Esophagus squamous epithelium (tissue), 5 donors: ENCODE measurements at places on chromosomes 11 and 22.
A peak's percentile ranks its signal among the peaks of the same experiment; 100 is the strongest.

GRCh38 chr22:39178206-39179111, 26.0 kb upstream of the CBX7 start:
- H3K4me1 ChIP-seq, result peaks cover 20% of the 10 kb centered on the region
- no peak for DNase-seq
- no peaks in the 10 kb centered on the region for H3K27me3 ChIP-seq
- no peak overlapping the region for H3K4me3 ChIP-seq

GRCh38 chr11:63904743-63905142, 12.2 kb downstream of the RCOR2 start:
- no peak overlapping the region for H3K27ac ChIP-seq
- H3K27me3 ChIP-seq, result no peaks in the 10 kb centered on the region
- no peak overlapping the region for H3K4me3 ChIP-seq
- peaks cover 23% of the 10 kb centered on the region for H3K4me1 ChIP-seq

GRCh38 chr11:77126861-77127234, 1.2 kb upstream of the MYO7A start:
- peaks cover 13% of the 10 kb centered on the region for H3K27me3 ChIP-seq
- H3K4me1 ChIP-seq, result peaks cover 13% of the 10 kb centered on the region
- H3K27ac ChIP-seq, result no peak overlapping the region
- H3K36me3 ChIP-seq, result no peaks in the 10 kb centered on the region
- peak overlapping the region; percentile 66 for H3K4me3 ChIP-seq

- H3K27ac ChIP-seq, result no peak overlapping the region
- H3K36me3 ChIP-seq, result no peaks in the 10 kb centered on the region
- H3K27me3 ChIP-seq, result no peaks in the 10 kb centered on the region
- no peak for DNase-seq
Observed at GRCh38 chr11:67648140-67648795, 2.3 kb downstream of the ACY3 start.

GRCh38 chr11:26777372-26777808, 55.5 kb upstream of the SLC5A12 start:
- H3K4me3 ChIP-seq, result no peak overlapping the region
- H3K4me1 ChIP-seq, result no peaks in the 10 kb centered on the region
- H3K36me3 ChIP-seq, result no peaks in the 10 kb centered on the region

DNA sequence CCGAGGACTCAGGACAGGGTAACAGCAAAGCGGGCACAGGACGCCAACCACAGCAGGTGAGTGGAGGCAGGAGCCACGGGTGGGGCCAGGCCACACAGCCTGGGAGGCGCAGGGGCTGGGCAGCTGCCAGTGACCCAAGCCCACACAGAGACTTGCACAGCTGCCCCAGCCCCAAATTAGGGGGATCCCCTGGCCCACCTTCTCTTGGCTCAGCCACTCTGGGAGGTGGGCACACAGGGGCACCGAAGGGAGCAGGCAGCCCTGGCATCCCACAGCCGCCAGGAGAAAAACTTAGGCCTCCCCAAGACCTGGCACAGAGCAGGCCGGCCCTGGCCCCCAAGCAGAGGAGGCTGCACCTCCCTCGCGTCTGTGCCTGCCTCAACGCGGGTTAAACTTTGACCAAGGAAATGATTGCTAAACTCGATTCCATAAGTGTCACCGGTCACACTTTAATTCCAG, at the start of gene SLC22A12:
SLC22A12 (plus strand) TSS at position 458 of the 459 bp plus-strand sequence. CDS start 337 bp downstream, outside the sequence.
- no peak within 1 kb of the TSS for H3K27ac ChIP-seq
- H3K36me3 ChIP-seq, result no peaks in the 10 kb centered on the region
- H3K4me3 ChIP-seq, result no peak within 1 kb of the TSS
- no peaks in the 10 kb centered on the region for H3K4me1 ChIP-seq
- no peak for DNase-seq

DNA sequence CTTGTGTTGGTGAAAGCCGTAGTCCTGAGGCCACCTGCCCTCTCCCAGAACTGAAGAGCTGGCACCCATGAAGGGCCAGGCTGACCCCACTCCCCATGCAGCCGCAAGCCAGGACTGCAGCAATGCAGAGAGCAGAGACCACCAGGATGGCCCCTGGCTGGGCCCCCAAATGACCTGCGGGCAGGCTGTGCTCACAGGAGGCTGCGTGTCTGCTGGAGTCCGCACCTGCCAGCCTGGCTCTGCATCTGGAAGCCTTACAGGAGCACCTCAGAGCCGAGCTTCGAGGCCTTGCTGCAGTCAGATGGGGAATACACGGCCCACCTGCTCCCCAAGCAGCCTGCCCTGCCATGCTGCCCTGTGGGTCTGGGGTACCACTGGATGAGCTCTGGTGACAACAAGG, 1336.8 kb downstream of the TBC1D22A start:
- H3K4me3 ChIP-seq, result no peak overlapping the region
- H3K27me3 ChIP-seq, result peaks cover 60% of the 10 kb centered on the region
- no peak for DNase-seq

- DNase-seq, result no peak
- H3K4me1 ChIP-seq, result no peaks in the 10 kb centered on the region
Observed at GRCh38 chr11:4619514-4619913, 11.5 kb upstream of the TRIM68 start.

DNA sequence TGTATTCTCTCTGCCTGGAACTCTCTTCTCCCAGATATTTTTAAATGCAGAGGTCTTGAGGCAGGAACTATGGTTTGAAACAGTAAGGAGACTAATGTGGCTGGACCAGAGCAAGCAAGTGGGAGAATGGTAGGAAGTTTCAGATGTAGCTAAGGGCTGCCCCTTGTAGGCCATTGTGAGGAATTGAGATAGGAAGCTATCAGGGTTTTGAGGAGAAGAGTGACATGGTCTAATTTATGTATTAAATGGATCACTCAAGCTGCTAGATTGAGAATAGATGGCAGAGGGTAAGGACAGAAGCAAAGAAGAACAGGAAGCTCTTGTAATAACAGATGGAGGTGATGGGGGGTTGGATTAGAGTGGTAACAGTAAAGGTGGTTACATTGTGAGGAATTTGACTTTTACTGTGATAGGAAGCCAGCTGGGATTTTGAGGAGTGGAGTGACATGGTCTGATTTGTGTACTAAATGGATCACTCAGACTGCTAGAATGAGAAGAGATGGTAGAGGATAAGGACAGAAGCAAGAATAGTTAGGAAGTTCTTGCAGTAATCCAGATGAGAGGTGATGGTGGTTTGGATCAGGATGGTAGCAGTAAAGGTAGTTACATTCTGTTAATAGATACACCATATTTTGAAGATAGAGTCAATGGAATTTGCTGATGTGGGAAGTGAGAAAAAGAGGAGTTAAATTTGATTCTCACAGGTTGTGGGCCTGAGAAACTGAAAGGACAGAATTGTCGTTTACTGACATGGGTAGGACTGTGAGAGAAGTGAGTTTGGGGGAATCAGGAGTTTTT, 63.0 kb downstream of the HIPK3 start:
- H3K4me1 ChIP-seq, result peaks cover 78% of the 10 kb centered on the region
- no peaks in the 10 kb centered on the region for H3K27me3 ChIP-seq
- DNase-seq, result no peak
- no peak overlapping the region for H3K27ac ChIP-seq
- H3K36me3 ChIP-seq, result no peaks in the 10 kb centered on the region

DNA sequence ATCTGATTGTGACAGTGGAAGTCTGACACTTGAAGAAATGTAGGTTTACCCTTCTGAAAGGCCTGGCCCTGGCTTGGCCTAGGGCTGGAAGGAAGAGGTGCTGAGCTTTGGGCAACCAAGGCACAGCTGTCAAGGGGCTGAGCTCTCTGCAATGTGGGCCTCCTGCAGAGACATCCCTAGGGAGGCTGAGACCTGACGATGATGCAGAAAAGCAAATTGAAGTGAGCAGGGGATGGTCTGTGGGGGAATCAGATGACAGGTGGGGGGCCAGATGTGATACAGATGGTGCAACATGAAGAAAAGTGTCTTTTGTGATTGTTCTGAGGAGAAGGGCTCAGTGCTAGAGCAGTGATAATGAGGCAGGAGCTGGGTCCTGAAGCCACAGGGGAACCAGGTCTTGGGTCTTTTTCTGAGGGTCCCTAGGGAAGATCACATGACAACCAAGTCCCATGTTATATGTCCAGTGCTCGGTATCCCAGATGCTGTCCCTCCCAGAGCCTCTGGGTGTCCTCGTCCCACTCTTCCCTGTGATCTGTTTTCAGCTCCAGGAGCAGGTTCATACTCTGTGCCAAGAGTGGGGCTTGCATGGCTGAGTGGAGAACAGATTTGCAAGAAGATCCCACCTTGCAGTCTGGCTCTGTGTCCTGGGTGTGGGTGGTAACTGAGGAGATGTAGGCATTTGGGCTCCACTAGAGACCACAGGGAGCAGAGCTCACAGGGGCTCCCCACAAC, 79.9 kb upstream of the VPREB1 start:
- H3K4me3 ChIP-seq, result no peak overlapping the region
- no peaks in the 10 kb centered on the region for H3K4me1 ChIP-seq
- no peaks in the 10 kb centered on the region for H3K36me3 ChIP-seq
- H3K27ac ChIP-seq, result no peak overlapping the region
- DNase-seq, result no peak

DNA sequence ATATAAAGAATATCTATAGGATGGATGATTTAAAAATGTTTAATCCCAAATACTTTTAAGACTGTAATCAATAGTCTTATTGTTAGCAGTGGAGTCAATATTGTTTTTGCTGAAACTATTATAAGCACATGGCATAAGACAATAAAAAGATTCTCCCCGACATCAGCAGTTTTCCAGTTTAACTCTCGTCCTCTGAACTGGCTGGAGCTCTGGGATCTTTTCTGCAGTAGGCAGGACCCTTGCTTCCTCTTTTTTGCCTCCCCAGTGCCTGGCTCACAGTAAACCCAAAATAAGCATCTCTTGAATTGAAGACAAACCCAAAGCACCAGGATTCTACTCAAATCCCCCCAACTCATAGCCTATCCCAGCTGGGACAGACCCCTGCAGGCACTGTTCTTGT, 32.9 kb downstream of the KCNJ1 start:
- H3K27me3 ChIP-seq, result no peaks in the 10 kb centered on the region
- H3K36me3 ChIP-seq, result no peaks in the 10 kb centered on the region
- DNase-seq, result no peak
- H3K4me1 ChIP-seq, result no peaks in the 10 kb centered on the region
- no peak overlapping the region for H3K27ac ChIP-seq

GRCh38 chr11:78981153-78981552, 406.5 kb upstream of the NARS2 start:
- H3K27ac ChIP-seq, result no peak overlapping the region
- no peak for DNase-seq
- H3K27me3 ChIP-seq, result no peaks in the 10 kb centered on the region
- no peaks in the 10 kb centered on the region for H3K36me3 ChIP-seq

DNA sequence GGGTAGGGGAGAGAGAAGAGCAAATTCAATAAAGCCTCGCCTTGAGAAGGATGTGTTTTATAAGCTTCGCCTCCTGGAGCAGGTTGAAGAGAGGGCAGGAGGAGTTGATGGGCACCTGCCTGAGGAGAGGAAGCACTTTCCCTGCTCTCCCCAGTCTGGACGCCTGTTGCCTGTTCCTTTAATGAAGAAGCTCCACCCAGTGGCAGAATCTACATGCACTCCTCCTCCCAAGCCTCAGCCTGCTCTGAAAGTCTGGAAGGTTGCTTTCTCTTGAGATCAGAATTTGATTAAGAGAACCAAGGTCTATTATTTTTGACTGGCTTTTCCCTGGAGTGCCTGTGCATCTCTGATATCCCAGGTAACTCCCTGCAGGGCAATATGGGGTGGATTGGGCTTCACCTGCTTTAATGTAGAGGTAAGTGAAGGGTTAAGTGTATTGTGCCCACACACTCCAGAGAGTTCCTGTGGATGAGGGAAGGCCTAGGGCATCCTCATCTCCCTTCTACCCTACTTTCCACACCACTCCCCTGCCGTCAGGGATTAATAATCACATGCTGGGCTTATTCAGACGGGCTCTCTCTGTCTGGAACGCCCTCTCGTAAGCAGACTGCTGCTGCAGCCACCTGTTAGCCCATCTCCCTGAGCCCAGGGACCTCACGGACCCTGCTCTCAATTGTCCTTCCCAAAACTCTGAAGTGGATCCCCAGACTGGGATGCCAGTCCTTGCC, 22.3 kb downstream of the NTM start:
- no peak overlapping the region for H3K27ac ChIP-seq
- no peaks in the 10 kb centered on the region for H3K27me3 ChIP-seq
- no peaks in the 10 kb centered on the region for H3K4me1 ChIP-seq
- no peak overlapping the region for H3K4me3 ChIP-seq
- no peak for DNase-seq

- no peaks in the 10 kb centered on the region for H3K4me1 ChIP-seq
- DNase-seq, result no peak
- no peak overlapping the region for H3K27ac ChIP-seq
- no peaks in the 10 kb centered on the region for H3K27me3 ChIP-seq
- no peaks in the 10 kb centered on the region for H3K36me3 ChIP-seq
Observed at GRCh38 chr11:109697140-109697843, 275.3 kb downstream of the C11orf87 start.

GRCh38 chr11:15754221-15754620, 602.1 kb downstream of the SOX6 start:
- no peak overlapping the region for H3K27ac ChIP-seq
- H3K27me3 ChIP-seq, result no peaks in the 10 kb centered on the region
- H3K4me3 ChIP-seq, result no peak overlapping the region
- no peaks in the 10 kb centered on the region for H3K4me1 ChIP-seq
- no peak for DNase-seq
- H3K36me3 ChIP-seq, result no peaks in the 10 kb centered on the region

DNA sequence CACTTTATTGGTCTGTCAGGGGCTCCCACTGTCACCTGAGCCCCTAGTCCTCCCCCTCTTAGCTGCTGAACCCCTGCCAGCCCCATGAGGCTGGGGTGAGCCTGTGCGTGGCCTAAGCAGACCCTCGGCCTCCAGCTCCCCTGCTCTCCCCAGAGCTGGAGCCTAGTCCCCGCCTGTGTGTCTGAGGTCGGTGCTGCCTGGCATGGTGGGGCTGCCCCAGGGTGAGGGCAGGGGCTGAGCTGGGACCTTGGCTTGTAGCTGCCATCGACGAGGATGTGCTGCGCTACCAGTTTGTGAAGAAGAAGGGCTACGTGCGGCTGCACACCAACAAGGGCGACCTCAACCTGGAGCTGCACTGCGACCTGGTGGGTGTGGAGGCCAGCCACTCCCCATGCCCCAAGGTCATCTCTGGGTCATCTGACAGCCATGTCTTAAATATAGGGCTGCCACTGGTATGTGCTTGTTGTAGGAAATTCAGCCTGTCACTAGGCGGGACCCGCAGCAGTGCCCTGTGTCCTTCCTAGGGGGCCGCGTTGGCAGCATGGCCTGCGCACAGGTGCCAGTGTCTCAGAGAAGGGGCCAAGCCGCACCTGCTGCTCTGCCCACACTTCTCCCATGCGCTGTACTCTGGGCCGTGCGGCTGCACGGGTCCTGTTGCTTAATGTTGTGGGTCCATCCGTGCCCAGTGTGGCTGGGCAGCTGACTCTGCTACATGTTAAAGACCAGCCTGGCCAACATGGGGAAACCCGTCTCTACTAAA, 21.0 kb downstream of the PPIL2 start:
- no peaks in the 10 kb centered on the region for H3K4me1 ChIP-seq
- no peaks in the 10 kb centered on the region for H3K27me3 ChIP-seq
- no peak for DNase-seq
- H3K27ac ChIP-seq, result no peak overlapping the region

GRCh38 chr11:17026487-17027082, 12.4 kb upstream of the PLEKHA7 start:
- no peak overlapping the region for H3K4me3 ChIP-seq
- no peak overlapping the region for H3K27ac ChIP-seq
- H3K4me1 ChIP-seq, result no peaks in the 10 kb centered on the region
- DNase-seq, result no peak
- no peaks in the 10 kb centered on the region for H3K36me3 ChIP-seq
- H3K27me3 ChIP-seq, result no peaks in the 10 kb centered on the region

- no peak overlapping the region for H3K4me3 ChIP-seq
- H3K27ac ChIP-seq, result no peak overlapping the region
- no peak for DNase-seq
- H3K36me3 ChIP-seq, result no peaks in the 10 kb centered on the region
- H3K27me3 ChIP-seq, result no peaks in the 10 kb centered on the region
Observed at GRCh38 chr11:70578831-70579230, 180.5 kb downstream of the CTTN start.
